ENCODE measurements at places on chromosomes 12 and 14. TPM values are rescaled to one million over a fixed set of nuclear protein-coding genes. Genes with fewer than 3 reads are reported as not detected.

DNA sequence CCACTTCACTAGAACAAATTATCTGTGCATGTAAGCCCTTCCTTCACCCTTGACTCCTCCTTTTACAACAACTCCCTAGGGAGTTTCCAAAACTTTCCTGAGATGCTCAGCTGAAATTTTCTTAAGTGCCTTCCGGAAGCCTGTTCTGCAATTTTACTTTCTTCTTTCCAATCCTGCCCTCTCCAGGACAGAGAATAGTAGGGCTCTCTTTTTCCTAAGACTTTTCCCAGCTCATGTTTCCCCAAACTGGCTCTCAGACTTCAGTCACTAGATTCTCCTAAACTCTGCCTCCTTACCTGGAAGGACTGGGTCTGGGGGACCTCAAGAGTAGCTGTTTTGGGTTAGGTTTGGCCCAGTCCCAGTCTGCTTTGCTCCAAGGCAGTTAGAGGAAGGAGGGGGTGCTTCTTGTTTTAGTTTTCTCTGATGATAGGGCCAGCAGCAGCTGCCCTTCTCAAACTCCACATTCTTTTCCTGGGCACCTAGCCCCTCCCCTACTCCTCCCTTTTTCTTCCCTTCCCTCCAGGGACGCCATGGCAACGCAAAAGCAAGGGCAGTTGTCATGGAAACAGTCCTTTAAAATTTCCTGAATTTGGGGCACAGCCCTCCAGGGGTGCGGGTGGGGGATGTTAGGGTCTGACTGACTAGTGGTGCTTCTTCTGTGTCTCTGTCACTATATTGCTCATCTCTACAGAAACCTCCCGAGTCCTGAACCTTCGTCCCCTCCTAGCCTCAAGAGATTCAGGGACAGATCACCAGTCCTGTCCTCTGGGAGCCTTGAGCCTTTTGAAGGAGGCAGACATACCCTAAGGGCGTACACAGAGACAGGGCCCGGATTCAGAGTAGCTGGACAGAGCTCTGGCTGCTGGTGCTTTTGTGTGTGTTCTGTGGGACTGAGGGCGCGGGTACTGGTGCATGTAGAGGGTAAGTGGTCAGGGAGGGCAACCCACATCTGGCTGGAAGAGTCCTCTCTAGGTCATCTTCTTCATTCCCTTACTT, 17.0 kb downstream of the PPP1R1A start:
- no peaks in the 10 kb centered on the region for H3K4me1 ChIP-seq
- no peak for DNase-seq
- no peak overlapping the region for H3K4me3 ChIP-seq
- H3K27me3 ChIP-seq: peaks cover 58% of the 10 kb centered on the region
- H3K36me3 ChIP-seq: no peaks in the 10 kb centered on the region

- peaks cover 10% of the 10 kb centered on the region for H3K36me3 ChIP-seq
- H3K27ac ChIP-seq: no peak overlapping the region
- no peaks in the 10 kb centered on the region for H3K27me3 ChIP-seq
- peaks cover 36% of the 10 kb centered on the region for H3K4me1 ChIP-seq
- no peak for DNase-seq
Measured at GRCh38 chr14:90577661-90578282, 180.9 kb downstream of the CALM1 start.

- H3K36me3 ChIP-seq: no peaks in the 10 kb centered on the region
- H3K27me3 ChIP-seq: no peaks in the 10 kb centered on the region
- no peak overlapping the region for H3K27ac ChIP-seq
- no peak overlapping the region for H3K4me3 ChIP-seq
- no peaks in the 10 kb centered on the region for H3K4me1 ChIP-seq
Measured at GRCh38 chr12:76757694-76758093, 6.2 kb upstream of the ZDHHC17 start.

DNA sequence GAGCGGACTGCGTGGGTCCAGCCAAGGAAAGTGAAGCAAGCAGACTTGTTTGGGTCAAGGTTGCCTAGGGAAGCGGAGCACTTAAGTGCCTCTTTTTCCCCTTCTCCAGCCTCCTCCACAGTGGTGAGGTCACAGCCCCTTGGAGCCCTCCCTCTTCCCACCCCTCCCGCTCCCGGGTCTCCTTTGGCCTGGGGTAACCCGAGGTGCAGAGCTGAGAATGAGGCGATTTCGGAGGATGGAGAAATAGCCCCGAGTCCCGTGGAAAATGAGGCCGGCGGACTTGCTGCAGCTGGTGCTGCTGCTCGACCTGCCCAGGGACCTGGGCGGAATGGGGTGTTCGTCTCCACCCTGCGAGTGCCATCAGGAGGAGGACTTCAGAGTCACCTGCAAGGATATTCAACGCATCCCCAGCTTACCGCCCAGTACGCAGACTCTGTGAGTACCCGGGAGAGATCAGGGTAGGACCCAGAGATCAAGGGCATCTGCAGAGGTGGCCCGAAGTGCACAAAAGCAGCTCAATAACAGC, at the start of gene TSHR:
TSHR (plus strand) TSS at position 206 of the 526 bp plus-strand sequence; CDS start at position 266, 60 bp downstream.
- DNase-seq: no peak
- H3K4me1 ChIP-seq: peaks cover 2% of the 10 kb centered on the region
- peak within 1 kb of the TSS; percentile 70 for H3K4me3 ChIP-seq
- no peaks in the 10 kb centered on the region for H3K36me3 ChIP-seq

B4GALNT3 gene
- 0.34 TPM for polyA plus RNA-seq

GRCh38 chr12:54996205-54996604, 11.6 kb upstream of the TESPA1 start:
- no peaks in the 10 kb centered on the region for H3K4me1 ChIP-seq
- H3K27me3 ChIP-seq: peaks cover 10% of the 10 kb centered on the region
- H3K36me3 ChIP-seq: no peaks in the 10 kb centered on the region
- no peak for DNase-seq
- H3K4me3 ChIP-seq: no peak overlapping the region
- H3K27ac ChIP-seq: no peak overlapping the region

GRCh38 chr14:77027538-77028383, 747 bp downstream of the IRF2BPL start:
- H3K36me3 ChIP-seq: peaks cover 30% of the 10 kb centered on the region
- H3K27me3 ChIP-seq: no peaks in the 10 kb centered on the region
- H3K4me1 ChIP-seq: peaks cover 46% of the 10 kb centered on the region
- H3K4me3 ChIP-seq: peak overlapping the region; percentile 77
- peak overlapping the region; percentile 99 for H3K27ac ChIP-seq
- peak; percentile 82 for DNase-seq

DNAJC22 gene
- polyA plus RNA-seq: 5.3 TPM

CDK17 gene
- polyA plus RNA-seq: 12.4 TPM

DNA sequence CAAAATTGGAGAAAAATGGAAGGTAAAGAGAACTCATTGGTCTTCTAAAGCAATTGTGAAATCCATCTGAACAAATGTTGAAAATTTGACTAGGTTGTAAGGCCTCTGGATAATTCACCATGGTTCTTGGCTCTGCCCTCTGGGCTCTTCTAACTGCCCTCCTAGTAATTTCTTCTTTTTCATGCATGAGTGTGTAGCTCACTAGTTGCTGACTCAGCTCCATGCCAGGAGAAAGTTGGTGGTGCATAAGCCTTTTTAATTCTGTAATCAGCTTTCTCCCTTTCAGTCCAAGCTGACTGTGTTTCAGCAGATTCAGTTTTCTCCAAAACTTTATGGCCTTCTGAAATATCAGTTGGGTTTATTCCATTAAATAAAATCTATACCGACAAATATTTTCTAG, 877.8 kb upstream of the ATXN7L3B start:
- no peaks in the 10 kb centered on the region for H3K36me3 ChIP-seq
- H3K27me3 ChIP-seq: no peaks in the 10 kb centered on the region
- H3K4me3 ChIP-seq: no peak overlapping the region
- H3K4me1 ChIP-seq: no peaks in the 10 kb centered on the region
- no peak overlapping the region for H3K27ac ChIP-seq
- no peak for DNase-seq

Data from SK-N-SH (cell line).